ENCODE measurements at places on chromosomes 13 and 19.

DNA sequence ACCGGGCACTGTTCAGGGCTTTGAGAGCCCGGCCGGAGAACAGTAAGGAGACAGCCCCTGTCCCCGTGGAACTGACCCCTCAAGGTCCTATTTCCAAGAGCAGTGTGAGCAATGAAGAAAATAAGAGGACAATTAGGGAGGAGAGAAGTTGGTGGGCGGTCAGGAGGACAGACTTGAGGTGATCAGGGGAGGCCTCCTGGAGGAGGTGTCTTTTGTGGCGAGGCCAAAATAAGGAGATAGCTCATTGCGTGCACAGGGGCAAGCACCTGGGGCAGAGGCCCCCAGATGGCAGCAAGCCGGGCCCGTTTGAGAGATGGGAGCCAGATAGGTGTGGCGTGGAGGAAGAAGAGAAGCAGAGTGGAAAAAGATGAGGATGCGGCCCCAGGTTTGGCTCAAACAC lies 2.8 kb upstream of the LRRC4B start:
- no peak for ATAC-seq

GRCh38 chr19:8340341-8341096 lies 2.5 kb downstream of the KANK3 start:
- no peak for ATAC-seq

GRCh38 chr19:38808741-38809140 lies 4.0 kb downstream of the LGALS4 start:
- ATAC-seq: no peak

DNA sequence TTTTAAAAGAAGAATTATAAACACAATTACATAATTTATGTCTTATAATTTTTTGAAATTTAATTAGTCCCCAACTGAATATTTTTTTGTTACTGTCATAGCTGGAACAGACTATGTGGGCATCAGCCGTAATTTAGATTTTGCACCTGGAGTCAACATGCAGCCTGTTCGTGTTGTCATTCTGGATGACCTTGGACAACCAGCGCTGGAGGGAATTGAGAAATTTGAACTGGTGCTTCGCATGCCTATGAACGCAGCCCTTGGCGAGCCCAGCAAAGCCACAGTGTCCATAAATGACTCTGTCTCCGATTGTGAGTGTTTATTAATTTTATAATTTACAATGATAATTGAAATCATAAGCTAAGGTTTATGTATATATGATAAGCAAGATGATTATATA lies 142.3 kb downstream of the STOML3 start:
- ATAC-seq: no peak

DNA sequence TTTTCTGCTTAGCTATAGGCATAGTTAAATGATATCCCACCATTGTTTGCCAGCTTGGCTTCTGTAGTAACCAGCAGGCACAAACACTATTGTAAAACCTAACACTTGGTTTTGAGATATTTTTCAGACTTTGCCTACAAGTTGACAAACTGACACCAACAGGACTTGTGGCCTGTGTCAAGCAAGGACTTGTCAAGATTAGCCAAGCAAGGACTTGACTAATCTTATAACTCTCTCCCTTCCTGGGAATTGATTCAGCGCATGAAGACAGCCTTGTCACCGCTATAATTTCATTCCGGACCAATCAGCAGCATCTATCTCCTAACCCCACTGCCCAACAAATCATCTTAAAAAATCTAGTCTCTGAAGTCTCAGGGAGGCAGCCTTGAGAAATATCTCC lies 72.7 kb upstream of the SLITRK1 start:
- ATAC-seq: no peak

DNA sequence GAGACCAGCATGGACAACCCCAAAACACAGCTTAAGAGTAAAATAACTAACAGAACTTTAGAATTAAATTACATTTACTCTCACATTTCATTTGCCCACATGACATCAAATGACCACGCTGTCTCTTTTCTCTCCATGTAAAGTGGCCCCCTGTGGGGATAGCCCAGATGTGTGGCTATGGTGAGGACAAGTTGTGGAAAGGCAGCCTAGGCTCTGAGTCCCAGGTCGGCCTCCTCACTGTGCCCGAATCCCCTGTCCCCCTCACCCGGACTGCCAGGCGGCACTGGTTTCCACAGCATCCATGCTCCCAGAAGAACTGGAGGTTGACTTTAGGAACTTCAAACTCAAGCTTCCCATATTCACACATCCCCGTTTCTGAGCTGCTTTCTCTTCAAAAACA lies 111.8 kb upstream of the UQCRFS1 start:
- no peak for ATAC-seq

- ATAC-seq: no peak
Measured at GRCh38 chr19:43469160-43469480, 3.7 kb upstream of the LYPD3 start.

DNA sequence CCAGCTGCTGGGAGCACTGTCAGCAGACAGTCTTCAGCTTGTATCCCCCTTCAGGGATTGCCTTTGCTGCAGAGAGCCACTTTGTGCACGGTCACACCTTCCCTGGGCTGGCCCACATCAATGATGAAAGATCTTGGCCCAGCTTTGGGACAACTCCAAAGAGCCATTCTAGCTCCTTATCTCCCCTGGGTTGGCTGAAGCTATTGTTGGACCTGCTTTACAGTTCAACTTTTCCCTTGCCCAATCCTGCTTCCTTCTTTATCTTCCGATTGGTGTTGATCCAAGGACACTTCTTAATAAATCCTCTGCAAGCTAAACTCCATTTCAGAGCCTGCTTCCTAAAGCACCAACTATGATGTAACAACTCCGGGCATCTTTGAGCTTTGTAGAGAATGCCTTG lies 466.4 kb downstream of the KLF12 start:
- ATAC-seq: no peak

- ATAC-seq: peak; percentile 88
Measured at GRCh38 chr19:23762884-23763711, 4.4 kb upstream of the ZNF681 start.

- peak; percentile 86 for ATAC-seq
Measured at GRCh38 chr19:7550987-7551761, 15.7 kb downstream of the PNPLA6 start.

DNA sequence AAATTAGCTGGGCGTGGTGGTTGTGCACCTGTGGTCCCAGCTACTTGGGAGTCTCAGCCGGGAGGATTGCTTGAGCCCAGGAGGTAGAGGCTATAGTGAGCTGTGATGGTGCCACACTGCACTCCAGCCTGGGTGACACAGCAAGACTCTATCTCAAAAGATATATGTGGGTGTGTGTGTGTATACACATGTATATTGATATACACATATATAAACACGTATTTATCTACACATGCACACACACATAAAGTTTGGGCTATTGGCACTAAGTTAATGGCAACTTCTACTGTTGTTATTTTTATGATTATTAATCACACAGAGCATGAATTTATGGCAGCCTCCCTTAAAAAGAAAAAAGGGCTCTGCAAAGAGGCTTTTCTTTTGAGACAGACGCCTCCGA lies 27.1 kb upstream of the ABCC4 start:
- ATAC-seq: no peak

Measured in SK-N-SH treated with all-trans-retinoic acid at 6 μM for 48 hours (cell line).